GM12878 (cell line): ENCODE measurements at places on chromosomes 16 and 17.

GRCh38 chr16:89268987-89269735, 51.7 kb downstream of the ZNF778 start:
- DNase-seq = no peak

DNA sequence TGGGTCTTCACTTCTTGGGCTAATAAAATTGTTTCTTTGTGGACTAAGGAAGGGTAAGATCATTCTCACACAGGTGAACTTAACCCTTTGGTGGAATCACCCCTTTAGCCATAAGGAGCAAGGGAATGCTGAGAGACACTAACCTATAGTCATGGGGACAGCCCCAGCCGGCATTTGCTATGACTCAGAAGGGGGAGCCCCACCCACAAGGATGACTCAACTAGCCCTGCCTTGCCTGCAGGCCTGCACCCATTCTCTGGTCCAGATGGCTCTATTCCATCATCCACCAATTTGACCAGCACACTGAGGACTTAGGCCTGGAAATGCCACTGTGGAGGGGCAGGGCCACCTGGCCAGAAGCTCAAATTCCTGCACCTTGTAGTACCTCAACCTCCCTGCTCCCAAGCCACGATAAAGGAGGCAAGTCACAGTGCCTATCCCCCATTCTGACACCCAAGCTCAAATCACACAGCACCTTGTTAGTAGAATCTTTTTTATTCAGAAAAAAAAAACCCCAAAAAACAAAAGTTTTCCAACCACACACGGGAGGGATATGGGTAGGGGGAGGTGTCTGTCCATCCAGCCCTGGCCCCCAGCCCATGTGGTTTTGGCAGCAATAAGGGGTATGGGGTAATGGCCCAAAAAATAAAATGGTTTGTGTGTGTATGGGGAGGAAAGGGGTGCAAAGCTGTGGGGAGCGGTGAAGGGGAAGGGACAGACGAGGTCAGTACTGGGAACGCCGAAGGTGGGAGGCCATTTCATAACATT, 3.0 kb downstream of the PFN1 start:
- DNase-seq = peak; percentile 65

DNA sequence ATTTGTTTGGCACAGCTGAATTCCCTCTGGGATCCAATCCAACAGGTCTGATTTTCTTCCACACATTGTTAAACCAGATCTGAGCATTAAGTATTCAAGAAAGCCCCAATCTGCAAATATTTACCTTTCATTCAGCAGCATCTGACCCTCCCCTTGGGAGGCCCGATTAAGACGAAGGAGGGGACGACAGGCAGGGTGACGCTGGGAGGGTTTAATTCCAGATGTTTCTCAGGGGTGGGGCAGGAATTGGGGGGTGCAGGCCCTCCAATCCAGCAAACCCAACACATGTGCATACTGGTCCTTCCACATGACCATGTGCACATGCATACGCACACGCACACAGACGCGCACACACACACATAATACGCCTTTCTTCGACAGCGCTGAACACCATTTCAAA, 240.5 kb downstream of the GSG1L start:
- DNase-seq = no peak

GRCh38 chr16:54774768-54775167, 155.9 kb upstream of the IRX5 start:
- DNase-seq = no peak

GRCh38 chr16:11231367-11231970, 24.5 kb downstream of the SOCS1 start:
- DNase-seq = no peak

DNA sequence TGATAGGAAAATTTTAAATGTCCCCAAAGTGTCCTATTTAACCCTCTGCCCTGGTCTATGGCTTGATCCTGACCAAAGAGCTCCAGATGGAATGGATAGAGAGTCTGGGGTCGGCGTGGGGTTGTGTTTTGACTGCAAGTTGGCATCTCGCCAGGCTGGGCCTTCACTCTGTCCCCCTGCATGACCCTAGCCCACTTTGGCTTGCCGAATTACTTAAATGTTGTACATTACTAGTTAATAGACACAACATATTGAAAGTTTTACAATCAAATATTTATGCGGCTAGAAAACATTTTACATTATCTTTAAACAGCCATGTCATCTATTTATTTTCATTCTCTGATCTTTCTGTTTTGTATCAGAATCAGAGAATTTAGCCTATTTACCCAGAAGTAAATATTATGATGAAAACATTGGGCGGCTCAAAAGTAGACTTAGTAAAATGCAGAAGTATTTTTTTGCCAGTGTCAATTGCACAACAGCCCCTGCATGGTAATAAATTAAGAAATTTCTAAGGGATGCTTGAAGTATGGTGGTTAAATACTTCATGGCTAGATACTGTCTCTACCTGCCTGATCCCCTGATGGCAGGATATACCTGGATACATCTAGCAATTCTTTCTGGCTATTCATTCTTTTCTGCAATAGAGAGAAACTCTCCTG, 18.8 kb upstream of the MYOCD start:
- DNase-seq = no peak

DNA sequence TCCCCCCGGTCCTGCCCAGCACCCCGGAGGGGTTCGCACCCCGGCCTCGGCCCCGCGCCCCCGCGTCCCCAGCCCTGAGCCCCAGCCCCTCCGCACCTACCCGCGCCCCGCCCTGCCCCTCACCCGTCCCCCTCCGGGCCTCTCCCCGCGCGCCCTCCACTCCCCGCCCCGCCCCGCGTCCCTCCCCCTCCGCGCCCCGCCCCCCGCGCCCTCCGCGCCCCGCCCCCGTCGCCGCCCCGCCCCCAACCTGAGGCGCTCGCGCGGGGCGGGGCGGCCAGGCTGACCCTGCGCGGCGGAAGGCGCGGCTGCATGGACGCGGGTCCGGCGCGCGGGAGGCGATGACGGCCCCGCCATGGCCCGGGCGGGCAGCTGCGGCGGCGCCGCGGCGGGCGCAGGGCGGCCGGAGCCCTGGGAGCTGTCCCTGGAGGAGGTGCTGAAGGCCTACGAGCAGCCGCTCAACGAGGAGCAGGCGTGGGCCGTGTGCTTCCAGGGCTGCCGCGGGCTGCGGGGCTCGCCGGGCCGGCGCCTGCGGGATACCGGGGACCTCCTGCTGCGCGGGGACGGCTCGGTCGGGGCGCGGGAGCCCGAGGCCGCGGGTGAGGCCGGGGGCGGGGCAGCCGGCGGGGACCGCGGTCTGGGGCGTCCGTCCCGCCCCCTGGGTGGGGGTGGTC, at the start of gene SPIRE2:
TSS of gene SPIRE2 (plus strand) at position 277 of the 671 bp plus-strand sequence. CDS start at position 353, 76 bp downstream.
- DNase-seq = no peak

DNA sequence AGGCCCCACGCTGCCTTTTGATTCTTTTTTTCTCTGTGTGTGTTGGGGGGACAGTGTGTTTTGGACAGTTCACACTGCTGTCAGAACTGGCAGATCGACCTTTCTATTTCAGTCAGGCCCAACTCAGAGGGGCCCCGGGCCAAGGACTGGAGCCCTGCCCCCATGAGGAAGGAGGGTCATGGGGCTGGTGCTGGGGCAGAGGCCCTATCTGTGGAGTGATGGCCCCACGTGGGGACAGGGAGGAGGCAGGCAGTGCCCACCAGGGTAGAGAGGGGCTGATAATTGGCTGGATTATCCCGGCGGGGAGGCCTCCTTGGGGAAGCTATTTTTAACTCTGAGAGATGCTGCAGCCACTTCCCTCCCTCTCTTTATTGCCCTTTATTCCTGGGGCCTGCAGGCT, 5.7 kb upstream of the KCNJ12 start:
- DNase-seq = no peak

GRCh38 chr17:81043725-81044427, 8.9 kb downstream of the BAIAP2 start:
- no peak for DNase-seq

DNA sequence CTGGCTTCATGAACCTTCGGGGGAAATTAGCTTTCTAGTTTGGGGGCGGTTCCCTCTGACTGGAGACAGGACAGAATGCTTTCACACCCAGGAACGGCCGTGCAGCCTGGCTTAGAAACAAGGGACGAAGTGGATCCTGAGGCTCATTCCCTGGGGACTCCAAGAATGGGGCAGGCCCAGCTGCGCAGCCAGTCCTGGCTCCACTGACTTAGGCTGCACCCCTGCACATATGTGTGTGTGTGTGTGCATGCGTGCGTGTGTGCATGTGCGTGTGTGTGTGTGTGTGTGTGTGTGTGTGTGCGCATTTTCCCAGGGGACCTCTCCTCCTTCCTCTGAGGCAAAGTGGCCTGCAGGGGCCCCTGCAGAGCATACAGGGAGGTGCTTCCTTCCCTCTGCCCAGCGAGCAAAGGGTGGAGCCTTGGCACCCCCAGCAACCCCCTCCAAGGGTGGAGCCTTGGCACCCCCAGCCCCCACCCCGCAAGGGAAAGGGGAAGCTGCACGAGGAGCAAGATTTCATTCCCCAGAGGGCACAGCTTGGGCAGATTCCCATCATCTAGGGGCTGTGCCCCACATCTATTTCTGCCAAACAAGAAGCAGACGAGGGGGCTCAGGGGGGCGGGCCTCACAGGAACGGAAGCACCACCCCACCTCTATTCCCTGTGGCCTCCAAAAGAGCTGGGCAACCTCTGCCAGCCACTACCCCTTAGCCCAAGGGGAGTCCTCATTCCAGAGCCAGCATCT, 97.6 kb upstream of the CBX4 start:
- DNase-seq = no peak

DNA sequence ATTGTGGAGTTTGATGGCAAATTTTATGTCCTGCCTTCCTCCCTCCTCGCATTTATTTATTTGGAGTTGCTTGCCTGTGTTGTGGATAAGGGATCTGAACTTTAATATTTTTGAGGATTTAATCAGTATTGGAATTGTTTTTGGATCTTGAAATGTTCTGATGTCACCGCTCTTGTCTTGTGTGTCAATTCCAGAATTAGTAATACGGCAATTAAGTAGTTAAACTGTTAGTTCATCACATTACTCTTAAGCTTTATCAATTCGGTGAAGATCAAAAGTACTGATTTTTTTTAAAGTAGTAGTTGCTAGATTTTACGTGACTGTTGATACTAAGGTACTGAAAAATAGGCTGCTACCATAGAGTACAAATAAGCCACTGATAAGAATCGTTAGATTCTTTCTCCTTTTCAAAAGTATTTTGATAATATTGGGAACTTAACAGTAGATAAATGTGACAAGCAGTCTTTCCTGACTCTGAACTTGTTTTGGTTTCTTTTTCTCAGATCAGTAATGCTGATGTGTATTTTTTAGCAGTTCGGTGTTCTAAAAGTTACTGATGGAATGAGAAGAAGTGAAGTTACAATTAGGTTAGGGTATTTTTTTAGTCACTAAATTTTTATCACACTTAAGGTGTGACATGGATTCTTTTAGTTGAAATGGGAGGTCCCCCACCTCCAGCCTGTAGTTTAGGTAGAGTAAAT, 2.0 kb downstream of the RBBP6 start:
- DNase-seq = no peak

DNA sequence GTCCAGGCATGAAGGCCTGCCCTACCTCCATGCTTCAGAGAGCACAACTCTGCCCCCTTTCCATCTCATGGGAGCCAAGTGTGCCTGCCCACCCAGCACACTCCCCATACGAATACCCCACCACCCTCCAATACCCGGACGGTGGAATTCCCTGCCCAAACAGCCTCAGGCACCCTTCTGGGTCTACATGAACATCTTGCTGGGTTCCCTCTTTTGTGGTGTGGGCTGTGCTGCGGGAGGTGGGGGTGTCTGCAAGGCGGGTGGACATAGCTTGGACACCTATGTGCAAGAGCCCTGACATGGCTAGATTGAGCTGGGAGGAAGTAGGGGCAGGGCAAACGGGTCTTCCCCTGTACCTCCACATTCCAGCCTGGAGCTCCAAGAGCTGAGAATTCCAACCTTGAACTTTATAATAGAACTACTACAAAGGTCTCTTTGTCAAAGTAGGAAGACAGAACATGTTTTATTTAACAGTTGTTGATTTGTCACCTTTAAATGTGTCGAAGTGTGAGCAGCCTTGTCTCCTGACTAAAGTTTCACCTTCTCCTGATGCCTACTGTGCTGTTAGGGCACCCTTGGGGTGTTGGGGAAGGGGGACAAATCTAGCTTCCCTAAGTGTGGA, 9.1 kb downstream of the SLC6A2 start:
- DNase-seq = no peak

DNA sequence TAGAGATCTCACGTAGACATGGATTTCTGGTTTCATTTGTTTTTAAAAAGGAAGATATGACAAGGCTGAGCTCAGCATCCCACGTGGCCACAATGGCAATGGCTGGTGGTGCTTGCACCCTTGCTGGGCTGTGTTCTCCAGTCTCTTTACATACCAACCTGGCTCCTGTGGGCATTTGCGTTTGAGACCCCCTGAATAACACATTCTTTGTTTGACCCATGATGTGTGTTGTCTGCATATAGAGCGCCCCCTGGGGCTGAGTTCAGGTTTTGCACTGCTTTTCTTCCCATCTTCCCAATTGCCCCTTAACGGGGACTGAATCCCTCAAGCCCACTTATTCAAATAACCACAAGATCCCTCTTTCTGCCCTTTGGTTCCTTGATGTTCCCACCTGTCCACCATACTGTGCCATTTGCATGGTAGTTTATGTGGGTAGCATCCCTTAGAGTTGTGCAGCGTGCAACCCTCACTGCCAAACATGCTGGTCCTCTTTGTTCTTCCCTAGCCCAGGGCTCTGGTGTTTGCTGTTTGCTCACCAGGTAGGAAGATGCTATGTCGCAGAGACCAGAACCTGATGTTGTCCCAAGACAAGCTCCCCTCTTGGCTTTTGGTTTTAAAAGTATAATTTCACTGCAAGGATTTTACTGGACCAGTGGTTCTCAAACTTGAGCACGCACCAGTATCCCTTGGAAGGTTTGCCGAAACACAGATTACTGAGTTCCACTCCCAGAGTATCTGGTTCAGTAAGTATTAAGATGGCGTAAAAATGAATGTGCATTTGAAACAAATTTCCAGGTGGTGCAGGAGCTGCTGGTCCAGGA, 38.5 kb upstream of the NKD1 start:
- no peak for DNase-seq

DNA sequence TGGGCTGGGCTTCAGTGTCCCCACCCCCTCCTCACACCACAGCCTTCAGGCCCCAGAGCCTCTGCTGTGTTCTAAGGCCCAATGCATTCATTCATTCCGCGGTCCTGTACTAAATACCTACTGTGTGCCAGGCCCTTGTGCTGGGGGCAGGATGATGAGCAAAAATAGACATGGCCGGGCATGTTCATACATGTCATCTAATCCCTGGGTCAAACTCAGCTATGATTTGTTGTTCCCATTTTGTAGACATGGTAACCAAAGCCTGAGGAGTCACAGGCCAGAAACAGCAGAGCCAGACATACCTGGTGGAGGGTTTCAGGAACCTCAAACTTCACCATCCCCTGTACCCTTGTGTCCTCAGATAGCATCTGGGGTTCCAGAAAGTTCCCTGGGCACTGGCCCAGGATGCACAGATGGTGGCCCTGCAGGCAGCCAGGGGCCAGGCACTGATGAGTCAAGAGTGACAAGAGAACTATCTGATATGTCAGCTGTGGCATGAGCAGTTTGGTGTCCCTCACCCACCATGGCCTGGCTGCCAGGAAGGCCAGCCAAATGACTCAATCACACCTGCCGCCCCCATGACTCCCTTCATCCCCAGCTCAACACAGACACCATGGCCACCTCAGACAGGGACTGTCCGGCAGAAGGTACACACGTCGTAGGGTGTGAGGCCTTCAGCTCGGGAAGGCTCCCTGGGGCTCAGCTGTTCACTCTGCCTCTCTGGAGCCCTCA, 2.7 kb upstream of the RRAD start:
- DNase-seq = no peak

GRCh38 chr17:5309851-5310250, 27.8 kb downstream of the RABEP1 start:
- no peak for DNase-seq

GRCh38 chr17:37614823-37615222, 5.6 kb upstream of the SYNRG start:
- DNase-seq = no peak

- DNase-seq = no peak
Measured at GRCh38 chr16:82751020-82751419, 124.3 kb downstream of the CDH13 start.

GRCh38 chr17:35289222-35289621, 46.4 kb downstream of the SLFN5 start:
- no peak for DNase-seq
